ENCODE measurements at places on chromosomes 1 and 21.

DNA sequence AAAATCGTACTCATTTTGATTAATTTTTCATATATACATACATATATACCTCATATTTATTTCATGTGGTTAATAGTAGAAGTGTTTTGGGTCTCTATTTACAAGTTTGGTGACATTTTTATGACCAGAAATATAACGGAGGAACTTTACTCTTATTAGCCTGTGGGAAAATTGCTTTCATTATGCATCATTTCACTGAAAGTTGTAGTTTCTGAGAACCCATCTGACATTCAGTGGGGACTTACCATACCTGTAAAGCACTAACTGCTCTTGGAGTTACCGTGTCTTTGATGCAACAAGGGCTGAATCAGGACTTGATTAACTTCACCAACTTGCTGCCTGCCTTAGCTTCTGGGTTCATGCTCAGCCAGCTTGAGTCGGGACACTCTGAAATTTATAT is 49.9 kb upstream of the ITPKB start:
- DNase-seq = no peak

DNA sequence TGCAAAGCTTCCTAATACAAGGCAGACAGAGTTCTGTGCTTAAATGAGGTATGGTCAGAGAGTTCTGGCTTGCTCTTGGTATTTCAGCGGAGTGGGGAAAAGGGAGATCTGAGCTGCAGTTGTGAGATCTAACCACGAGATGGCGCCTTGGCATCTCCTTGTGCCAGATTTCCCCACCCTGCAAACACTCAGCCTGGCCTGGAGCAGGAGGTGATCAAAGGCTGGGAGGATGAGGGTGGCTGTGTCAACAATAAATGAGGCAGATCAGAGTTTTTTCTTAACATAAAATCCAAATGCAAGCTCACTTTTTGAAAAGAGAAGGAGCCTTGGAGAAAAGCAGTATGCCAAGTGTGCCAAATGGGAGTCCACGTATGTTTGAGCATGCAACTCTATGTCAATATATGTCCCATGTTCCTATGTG is 4.1 kb upstream of the TFAP2E start:
- peak; percentile 56 for DNase-seq

DNA sequence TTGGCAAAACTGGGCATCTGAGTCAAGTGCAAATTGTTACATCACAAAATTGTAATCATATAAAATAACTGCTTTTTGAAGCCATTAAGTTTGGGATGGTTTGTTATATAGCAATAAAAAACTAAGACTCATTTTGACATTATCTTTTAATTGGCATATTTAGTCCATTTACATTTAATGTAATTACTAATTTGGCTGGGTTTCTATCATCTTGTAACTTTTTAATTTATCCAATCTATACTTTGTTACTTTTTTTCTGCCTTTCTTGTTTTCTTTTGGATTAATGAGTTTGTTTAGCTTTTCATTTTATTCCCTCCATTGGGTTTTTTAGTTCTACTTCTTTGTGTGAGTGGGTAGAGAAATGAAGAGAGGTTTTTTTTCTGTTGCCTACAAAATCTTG is 76.3 kb downstream of the DRAM2 start:
- no peak for DNase-seq

DNA sequence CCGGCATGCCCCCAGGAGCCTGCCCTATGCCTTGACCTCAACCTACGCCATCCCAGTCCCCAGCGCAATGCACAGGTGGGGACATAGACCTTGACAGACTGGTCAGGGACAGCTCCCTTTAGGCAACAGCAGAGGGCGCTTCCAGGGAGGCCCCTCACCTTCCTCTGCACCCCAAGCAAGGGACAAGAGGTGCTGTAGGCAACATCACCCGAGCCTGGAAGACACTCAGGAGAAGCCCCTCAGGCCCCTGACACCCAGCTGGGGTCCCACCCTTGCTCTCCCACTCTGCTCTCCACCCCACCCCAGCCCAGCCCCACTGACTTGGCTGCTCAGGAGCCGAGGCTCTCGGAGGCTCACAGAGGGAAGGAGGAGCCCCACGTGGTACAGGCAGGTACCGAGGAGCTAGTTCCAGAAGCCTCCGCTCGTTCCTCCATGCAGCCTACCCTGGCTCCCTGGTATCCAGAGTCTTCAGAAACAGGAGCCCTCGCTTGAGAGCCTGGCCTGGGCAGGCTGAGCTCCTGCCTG is 2.4 kb upstream of the WNT3A start:
- no peak for DNase-seq

DNA sequence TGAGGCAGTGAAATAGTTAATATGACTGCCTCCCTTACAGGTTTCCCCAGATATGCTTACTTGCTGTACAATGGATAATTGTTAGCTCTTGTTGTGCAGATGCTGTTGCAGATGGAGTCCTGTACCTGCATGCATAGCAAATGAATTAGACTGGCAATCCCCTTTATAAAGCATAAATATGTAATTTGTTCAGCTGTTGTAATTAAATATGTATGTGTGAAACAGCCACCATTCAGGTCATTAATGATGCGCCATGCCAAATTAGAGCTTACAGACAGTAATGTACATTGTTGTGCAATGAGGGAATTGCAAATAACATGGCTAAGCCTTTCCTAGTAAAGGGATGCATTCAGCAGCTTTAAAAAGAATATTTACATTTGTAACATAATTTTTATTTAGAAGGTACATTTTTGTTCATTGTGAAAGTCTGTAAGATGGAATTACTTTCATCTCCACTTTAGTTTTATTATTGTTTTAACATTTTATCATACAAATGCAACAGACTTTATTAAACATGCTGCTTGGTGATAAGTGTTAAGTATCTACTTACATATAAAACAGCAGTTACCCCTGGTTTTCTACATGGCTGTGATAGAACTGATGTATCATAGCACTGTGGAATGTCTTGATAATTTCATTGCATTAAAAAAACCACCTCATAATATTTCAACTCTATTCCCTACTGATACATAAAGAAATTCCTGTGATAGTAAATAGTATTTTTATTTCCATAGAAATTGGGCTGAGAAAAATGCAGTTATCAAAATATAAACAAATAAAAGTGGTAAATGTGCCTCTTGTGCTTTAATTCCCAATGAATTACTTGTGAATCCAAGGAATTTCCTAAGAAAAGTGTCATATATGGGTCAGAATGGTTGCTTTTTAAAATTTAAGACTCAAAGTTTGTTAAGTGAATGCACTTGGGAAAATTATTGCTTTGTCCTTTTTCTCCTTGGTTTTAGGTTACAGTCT is 99.0 kb downstream of the NFIA start:
- no peak for DNase-seq

All from SJSA1 (cell line).